AG08396 (cell line): ENCODE measurements at places on chromosomes 7 and 10.

DNA sequence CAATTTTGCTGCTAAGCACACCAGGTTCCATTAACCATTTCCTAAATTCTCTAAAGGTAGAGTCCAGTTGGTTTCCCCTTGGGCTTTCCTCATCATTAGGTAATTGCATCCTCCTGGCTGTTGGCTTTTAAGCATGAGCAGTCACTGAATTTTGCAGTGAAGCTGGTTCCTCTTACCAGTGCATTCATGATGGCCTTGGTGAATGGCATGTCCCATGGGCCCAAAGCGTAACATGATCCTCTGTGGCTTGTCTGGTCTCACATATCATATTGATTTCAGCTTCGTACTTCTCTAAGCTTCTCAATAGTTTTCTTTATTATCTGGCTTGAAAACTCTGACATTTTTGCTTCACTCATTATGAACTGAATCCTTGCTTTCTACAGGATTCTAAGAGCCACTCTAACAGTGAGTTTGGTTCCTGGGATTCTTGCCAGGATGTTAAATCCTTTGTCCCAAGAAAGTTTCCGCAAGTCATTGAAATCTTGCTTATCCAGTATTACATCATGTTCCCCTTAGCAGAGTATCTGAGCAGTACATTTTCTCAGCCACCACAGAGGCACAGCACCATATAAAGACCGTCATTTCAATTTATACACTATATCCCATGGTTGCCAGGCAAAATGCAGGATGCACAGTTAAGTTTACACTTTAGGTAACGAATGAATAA is 134.2 kb downstream of the PTN start:
- DNase-seq = peak; percentile 3

DNA sequence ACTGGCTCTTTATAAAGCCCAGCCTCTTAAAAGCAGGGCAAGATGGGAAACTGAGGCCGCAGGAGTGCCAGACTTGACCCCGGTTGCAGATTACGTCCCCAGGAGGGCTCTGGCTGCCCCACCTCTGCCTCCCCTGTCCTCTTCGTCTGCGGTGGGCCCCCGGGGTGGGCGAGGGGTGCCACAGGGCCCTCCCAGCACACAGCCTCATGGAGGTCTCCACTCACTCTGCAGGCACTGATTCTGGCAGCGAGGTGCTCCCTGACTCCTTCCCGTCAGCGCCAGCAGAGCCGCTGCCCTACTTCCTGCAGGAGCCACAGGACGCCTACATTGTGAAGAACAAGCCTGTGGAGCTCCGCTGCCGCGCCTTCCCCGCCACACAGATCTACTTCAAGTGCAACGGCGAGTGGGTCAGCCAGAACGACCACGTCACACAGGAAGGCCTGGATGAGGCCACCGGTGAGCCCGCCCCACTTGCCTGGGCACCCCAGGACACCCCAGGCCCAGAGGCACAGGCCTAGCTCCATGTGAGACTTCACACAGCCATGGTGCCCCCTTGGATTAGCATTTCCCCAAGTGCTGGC is 39.4 kb upstream of the SLC29A3 start:
- DNase-seq = no peak

DNA sequence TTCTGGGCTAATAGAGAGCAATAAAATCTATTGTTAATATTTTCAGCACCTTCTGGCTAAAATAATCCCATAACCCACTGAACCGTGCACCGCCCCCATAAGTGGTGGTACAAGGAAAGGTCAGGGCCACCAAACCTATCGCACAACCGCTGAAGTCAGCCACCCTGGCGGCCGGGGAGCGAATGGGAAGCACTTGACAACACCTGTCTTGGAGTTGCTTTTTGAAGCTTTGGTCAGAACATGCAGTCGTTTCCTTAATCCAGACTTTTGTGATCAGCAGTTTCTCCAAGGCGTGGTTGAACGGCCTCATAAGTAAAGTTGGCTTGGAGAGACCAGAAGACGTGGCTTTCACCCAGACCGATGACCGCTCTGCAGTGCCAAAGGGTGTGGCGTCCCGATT is 97.4 kb downstream of the DNAJB6 start:
- no peak for DNase-seq

DNA sequence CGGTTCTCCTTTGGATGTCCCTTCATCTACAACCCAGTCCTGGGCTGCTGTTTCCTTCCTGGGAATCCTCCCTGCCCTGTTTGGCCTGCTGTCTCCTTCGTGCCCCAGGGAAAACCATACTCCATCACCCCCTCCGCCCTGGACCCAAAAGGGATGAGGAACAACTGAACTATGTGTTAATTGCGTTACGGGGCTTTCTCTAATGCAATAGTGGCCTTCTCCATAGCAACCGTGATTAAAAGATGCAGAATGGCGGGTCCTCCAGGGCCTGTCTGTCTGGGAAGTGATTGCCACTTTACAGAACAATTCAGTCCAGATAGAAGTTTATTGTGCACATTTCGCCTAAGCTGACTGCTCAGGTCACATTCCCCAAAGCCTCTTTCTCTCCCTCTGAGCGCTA is 112.0 kb upstream of the FGFR2 start:
- DNase-seq = no peak

GRCh38 chr7:27962273-27962672 is 218.3 kb downstream of the JAZF1 start:
- peak; percentile 12 for DNase-seq

- no peak for DNase-seq
These were observed 2.0 kb downstream of the ACSM6 start for GRCh38 chr10:95196046-95196445.

- DNase-seq = no peak
These were observed 582.2 kb upstream of the ZWINT start for GRCh38 chr10:56943221-56943755.

DNA sequence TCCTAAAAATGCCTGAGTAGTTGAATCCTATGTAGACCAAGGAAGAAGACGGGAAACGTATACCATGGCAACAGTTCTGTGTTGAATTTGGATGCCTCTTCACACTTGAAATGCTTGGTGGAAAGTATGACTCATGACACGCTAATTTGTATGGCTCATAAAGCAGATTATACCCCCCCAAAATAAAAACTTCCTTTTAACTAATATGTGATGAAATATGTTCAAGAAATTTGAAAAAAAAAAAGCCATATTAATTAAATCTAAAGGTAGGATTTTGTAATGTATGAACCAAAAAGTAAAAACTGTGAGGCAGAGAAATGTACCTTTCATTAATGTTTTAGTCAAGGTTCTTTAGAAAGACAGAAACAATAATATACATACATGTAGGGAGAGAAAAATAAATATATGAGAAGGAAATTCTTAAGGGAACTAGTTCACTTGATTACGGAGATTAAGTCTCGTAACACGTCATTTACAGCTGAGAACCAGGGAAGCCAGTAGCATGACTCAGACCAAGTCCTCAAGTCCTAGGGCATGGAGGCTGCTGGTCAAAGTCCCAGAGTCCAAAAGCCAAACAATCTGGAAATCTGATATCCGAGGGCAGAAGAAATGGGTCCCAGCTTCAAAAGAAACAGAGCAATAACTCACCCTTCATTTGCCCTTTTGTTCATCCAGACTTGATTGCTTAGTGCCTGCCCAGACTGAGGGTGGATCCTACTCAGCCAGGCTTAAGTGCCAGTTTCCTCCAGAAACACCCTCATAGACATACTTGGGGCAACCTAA is 485.1 kb downstream of the SEMA3D start:
- peak; percentile 52 for DNase-seq

DNA sequence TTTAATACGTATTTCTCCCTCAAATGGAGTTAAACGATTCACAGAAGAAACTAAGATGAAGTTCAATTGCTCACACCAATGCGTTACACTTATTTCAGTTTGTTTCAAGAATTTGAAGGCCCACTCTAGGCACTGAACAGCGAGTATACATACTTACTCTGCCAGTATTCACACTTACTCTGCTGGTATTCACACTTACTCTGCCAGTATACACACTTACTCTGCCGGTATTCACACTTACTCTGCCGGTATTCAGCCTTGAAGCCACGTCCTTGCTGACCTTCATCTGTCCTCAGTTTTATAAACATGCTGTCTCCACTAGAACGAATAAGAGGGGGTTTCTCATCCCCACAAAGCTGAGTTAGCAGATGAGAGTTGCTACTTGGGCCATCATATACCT is 86.0 kb downstream of the CUBN start:
- no peak for DNase-seq

DNA sequence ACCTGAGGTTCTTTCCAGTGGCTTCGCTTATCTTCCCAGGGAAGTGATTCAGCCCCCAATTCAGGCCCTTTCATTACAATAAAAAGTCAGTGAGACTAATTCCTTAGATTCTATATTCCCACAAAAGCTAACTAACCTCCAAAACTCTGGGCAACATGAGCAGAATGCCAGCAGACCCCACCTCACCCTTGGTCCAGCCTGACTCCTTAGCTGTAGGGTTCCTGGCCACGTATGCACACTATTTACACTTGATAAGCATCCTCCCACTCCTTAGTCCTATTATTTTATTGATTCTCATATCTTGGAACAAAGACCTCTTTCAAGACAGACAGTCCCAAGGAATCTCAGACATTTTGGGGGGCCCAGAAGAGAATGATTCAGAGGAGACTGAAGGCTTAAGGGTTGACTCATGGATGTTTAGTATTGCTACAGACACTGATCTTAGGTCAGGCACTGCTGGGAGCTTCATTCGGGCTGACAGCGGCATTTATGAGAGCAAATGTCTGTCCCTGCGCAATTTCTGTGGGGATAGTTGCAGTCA is 162.6 kb upstream of the GDF10 start:
- peak; percentile 80 for DNase-seq

GRCh38 chr7:136976504-136977251 is 108.2 kb downstream of the CHRM2 start:
- no peak for DNase-seq

DNA sequence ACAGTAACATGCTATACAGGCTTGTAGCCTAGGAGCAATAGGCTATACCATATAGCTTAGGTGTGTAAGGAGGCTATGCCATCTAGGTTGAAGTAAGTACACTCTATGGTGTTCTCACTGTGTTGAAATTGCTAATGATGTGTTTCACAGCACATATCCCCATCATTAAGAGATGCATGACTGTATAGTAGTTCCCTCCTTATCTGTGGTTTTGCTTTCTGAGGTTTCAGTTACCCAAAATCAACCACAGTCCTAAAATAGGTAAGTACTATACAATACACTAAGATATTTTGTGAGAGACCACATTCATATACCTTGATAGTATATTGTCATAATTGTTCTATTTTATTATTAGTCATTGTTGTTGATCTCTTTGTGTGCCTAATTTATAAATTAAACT is 12.7 kb downstream of the FZD1 start:
- no peak for DNase-seq

DNA sequence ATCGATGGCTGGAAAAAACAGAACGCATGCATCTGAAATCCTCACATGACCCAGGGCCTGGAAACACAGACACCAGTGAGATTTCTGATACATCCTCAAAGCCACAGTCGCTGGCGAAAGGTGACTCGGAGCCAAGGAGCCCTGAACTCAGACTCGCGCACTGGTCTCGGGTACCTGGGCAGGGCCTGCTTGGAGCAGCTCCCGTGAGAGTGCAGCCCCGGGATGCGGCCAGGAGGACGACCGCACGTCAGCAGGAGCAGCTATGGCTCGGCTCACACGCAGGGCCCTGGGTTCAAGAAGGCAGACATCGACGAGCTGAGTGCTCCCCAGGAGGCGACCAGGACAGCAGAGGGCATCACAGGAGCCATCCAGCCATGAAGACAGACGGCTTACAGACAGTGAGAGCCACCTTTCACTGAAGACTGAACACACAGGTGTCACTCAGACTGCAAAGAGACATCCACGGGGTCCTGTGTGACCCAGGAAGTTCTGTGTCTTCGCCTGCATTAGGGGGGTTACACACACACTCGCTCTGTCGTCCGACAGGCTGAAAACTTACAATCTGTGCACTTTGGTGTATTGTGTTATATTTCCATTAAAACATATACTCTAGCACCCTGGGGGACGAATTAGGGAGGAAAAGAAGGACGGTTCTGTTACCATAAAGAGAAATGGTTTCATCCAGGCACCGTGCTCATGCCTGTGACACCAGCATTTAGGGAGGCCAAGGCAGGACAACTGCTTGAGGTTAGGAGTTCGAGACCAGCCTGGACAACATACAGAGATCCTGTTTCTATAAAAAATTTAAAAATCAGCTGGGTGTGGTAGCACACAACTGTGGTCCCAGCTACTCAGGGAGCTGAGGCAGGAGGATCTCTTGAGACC is 227.7 kb downstream of the MAD1L1 start:
- no peak for DNase-seq

DNA sequence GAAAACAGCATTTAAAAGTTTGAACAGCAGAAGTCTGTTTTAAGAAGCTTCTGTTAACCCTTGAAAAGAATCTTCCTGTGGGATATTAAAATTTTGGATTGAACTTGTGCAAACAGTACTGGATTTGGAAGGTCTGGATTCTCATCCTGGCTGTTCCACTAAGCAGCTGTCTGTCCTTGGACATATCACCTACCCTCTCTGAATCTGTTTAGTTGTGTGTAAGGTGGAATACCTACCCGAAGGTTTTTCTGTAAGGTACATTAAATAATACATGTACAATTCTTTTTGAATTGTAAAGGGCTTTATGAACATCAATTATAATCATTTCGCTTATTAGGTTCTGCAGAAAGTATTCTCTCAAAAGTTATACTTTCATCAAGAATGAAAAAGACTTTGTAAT is 2.2 kb downstream of the PDCD4 start:
- no peak for DNase-seq

DNA sequence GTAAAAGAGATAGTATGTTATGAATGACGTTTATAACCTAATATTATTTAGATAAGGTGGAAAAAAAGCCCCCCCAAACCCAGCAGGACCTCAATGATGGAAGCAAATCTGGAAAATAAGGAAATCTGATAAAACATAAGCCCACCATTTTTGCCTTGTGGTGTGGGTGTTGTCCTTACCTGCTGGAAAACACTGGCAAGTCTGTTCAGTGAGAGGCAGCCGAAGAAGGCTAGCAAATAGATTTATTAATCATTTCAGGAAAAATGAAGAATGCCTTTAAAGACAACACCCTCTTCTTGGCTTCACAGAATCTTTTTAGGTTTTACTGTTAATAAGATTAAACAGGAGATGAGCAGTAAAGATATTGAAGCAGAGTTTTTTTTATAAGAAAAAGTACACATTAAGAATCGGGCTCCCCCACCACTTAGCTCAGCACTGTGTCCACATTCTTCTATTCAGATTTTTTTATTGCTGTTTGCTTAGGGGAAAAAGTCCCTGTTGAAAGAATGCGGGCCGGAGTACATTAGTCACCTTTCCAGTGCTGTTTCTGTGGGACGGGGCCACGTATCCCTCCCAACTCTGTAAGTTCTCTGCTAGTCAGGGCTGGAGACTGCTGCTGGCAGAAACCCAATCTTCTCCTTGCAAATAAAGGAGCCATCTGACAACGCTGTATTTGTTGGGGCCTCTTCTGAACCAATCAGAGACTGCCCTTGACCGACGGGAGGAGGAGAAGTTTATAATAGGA is 104.1 kb downstream of the EVX1 start:
- no peak for DNase-seq

GRCh38 chr7:4634166-4634565 is 47.9 kb upstream of the FOXK1 start:
- DNase-seq = no peak
